ENCODE measurements at places on chromosomes 7 and 10.

DNA sequence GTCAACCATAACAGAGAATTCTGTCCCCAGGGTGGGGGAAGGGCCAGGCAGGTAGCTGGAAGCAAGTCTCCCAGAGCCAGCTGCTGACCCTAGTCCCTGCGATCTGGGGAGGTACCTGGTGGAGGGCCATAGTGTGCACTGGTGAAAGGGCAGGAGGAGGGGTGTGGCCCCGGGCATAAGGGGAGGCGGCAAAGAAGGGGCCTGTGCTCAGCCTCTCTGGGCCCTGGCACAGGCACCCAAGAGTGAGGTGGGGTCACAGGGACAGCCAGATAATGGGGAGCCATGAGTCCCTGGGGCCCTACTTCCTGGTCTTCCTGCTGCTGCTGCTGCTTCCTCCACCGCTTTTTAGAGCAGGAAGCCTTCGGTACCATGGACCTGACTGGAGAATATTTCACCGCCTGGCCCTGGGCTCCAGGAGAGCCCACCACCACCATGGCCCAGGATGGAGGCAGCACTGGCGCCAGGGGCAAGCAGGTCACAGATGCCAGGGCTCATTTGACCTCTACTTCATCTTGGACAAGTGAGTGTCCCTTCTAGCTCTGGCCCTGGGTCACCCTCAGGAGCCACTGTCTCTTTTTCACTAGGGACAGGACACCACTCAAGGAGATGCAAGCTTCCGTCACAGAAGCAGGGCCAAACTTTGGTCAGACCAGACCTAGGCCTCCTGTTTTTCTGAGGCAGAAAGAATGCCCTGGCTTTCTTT, at the start of gene ANTXRL:
TSS of gene ANTXRL (plus strand) at position 7 of the 703 bp plus-strand sequence. CDS start at position 273, 266 bp downstream.
- DNase-seq = no peak

GRCh38 chr10:32970910-32971309, 12.9 kb upstream of the ITGB1 start:
- no peak for DNase-seq

DNA sequence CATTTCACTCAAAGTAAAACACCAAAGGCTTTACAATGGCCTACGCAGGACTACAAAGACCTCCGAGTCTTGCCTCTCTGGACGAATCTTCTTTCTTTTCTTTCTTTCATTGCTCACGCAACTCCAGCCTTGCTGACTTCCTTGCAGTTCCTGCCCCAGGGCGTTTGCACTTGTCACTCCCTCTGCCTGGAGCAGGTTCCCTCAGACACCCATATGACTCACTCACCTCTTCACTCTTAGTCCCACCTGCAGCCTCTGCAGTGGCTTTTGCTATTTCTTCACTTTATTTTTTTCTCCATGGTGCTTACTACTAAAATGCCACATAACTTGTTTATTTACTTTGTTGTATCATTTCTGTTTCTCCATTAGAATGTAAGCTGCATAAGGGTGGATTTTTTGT, 33.1 kb downstream of the GHRHR start:
- no peak for DNase-seq

DNA sequence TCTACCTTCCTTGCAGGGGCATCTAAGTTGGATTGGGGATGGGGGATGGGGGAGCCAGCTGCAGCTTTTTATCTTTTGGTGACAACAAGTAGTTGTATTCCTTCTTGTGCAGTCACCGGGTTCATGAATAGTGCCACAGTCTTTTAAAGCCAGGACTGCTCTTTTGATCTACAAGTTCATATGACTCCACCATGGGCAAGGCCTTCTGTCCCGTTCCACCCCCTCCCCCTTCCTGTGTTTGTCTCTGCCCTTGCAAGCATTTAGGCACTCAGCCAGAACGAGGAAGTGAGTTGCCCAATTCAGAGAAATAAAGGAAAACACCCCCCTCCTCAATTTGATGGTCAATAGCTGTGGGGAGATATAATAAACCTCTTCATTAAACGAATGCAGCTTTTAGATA, 44.8 kb upstream of the EGR2 start:
- DNase-seq = peak; percentile 4

GRCh38 chr7:147062897-147063296, 946.3 kb downstream of the CNTNAP2 start:
- no peak for DNase-seq

DNA sequence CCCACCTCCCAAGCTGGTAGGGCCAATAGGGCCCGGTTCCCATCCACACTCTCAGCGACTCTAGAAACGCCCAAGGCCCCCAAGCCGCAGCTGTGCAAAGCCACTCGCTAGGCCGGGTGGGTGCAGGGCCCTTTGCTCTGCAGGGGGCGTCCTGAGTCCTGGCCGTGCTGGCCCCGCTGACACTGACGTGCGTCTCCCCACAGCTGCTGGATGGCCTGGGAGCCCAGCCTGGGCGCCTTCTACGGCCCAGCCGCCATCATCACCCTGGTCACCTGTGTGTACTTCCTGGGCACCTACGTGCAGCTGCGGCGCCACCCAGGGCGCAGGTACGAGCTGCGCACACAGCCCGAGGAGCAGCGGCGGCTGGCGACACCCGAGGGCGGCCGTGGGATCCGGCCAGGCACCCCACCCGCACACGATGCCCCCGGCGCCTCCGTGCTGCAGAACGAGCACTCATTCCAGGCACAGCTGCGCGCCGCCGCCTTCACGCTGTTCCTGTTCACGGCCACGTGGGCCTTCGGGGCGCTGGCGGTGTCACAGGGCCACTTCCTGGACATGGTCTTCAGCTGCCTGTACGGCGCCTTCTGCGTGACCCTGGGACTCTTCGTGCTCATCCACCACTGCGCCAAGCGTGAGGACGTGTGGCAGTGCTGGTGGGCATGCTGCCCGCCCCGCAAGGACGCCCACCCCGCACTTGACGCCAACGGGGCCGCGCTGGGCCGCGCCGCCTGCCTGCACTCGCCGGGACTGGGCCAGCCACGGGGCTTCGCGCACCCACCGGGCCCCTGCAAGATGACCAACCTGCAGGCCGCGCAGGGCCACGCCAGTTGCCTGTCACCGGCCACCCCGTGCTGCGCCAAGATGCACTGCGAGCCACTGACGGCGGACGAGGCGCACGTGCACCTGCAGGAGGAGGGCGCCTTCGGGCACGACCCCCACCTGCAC, 31.6 kb upstream of the KNDC1 start:
- no peak for DNase-seq
